ENCODE measurements at places on chromosomes 7 and 10. TPM values are rescaled to one million over a fixed set of nuclear protein-coding genes. Genes with fewer than 3 reads are reported as not detected.
A peak's percentile ranks its signal among the peaks of the same experiment; 100 is the strongest.

The CCL26 gene
- not detected for total RNA-seq

The ZNF239 gene
- 14.3 TPM for total RNA-seq

The LIPJ gene
- not detected for total RNA-seq

The FOXP2 gene
- total RNA-seq = not detected

The XRCC2 gene
- 6.9 TPM for total RNA-seq

The TPK1 gene
- total RNA-seq = 1.6 TPM

The TMEM176B gene
- total RNA-seq = 1.8 TPM

The CCDC3 gene
- total RNA-seq = not detected

The HOXA2 gene
- total RNA-seq = not detected

The ZPBP gene
- total RNA-seq = not detected

The NRP1 gene
- total RNA-seq = 4.0 TPM

The ADRB1 gene
- total RNA-seq = 4.8 TPM

The SLC16A9 gene
- total RNA-seq = 10.2 TPM

The UBN2 gene
- total RNA-seq = 4.1 TPM

The VENTX gene
- not detected for total RNA-seq

DNA sequence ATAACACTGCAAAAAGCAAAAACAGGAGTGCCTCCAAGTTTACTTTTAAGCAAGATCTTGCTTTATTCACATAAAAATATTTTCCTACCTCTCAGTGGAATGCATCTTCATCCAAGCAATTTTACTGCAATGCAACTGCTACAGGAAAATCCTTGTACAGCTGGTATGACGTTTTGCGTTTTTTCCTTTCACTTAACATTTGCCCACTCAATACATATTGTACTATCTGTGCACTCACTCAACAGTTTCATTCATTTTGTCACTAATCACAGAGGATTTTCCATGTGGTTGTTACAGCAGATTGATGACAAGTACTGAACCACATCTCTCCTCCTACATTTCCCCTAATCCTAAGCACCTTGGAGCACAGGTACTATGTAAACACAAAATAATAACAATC lies 222.0 kb upstream of the IMMP2L start:
- no peak for DNase-seq

GRCh38 chr7:8444468-8444769 lies 11.0 kb downstream of the NXPH1 start:
- DNase-seq = no peak

DNA sequence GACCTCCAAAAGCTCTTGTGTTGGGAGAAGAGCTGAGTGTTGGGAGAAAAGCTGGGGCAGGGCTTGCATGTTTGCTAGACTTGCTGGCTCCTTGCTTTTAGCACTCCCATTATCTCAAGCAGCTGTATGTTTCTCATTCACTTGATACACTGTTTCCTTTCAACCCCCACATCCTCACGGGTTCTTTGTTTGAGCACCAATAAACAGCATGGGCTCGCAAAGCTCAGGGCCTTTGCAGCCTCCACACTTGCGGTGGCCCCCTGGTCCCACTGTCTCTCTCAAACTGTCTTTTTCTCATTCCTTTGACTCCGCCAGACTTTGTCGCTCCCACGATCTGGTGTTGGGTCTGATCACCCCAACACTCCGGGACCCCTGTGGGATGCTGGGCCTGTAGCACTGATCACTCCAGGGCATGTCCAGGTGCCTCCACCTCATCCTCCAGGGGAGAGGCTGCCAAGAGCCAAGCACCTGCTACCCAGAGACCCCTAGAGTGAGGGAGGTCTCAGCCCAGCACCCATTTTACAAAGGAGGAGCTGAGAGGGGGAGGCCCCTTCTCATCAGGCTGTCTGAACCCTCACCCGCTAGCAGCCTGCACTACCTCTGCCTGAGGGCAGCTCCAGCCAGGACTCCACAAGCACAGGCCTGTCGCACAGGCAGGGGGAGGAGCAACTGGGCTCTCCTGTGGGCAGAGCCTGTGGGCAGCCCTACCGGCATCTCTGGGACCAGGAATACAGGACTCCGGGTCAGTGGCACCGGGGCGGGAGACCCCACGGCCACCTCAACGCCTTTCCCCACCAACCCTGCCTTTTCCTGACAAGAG lies 49.1 kb upstream of the MSMB start:
- DNase-seq = no peak

DNA sequence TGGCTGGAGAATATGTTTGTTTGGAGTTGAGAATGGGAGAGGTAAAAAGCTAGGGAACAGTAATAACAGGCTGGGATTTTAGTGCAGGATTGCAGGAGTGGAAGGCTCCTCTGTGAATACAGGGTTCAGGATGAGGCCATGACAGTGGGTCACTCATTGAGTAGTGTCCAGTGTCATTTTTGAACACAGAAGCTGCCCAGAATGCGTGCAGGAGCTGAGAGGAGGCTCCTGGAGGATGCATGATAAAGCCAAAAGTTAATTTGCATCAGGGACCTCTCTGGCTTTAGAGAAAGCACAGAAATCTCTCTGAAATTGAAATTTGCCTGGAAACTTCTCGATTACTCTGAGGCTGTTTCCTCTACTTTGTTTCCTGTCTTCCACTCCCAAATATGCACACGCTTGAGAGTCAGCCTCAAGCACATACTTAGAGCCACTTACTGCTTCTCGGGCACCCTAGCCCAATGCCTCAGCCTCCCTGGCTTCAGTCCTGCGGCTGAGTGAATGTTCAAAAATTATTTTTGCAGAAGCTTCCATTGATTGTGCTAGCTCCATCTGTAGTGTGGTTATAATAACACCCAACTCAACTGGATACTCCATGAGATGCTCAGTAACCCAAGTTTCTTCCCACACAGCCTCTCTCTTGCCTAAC lies 1.8 kb upstream of the GALNT17 start:
- DNase-seq = peak; percentile 34

GRCh38 chr7:41448104-41448503 lies 254.8 kb downstream of the INHBA start:
- DNase-seq = no peak

DNA sequence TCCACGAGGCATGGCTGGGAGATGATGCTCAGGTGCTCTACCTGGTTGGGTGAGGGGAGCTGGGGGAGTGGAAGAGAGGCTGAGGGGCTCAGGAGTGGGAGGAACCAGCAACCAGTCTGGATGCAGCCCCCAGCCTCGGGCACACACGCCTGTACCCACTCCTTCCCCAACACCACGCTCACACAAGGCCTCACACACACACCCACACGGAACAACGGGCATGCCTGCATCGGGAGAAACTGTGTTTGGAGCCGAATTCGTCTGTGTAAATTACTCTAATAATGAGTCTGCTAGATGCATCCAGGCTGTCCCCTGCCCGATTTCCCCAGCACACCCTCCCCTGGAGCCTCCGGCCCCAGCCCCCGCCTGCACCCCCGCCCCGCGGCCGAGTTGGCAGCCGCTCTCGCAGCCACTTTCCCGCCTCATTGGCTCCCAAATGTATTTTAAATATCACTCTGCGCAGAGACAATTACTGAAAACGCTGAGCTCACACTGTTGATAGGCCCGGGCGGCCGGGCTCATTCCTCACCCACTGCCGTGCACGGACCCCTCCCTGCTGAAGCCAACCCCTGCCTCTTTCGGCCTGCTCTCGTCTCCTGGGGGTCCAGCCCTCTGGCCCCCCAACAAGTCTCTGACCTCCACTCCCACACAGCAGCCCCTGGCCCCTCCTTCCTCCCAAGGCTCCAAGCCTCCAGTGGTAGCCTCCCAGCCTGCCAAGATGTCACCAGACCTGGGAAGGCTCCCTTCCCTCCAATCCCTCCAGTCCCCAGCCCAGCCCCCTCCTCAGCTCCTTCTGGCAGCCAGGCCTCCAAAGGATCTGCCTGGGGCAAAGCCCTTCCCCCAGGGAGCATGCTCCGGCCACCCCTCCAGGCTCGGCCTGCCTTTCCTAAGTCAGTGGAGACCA lies 11.1 kb downstream of the H2BK1 start:
- no peak for DNase-seq

DNA sequence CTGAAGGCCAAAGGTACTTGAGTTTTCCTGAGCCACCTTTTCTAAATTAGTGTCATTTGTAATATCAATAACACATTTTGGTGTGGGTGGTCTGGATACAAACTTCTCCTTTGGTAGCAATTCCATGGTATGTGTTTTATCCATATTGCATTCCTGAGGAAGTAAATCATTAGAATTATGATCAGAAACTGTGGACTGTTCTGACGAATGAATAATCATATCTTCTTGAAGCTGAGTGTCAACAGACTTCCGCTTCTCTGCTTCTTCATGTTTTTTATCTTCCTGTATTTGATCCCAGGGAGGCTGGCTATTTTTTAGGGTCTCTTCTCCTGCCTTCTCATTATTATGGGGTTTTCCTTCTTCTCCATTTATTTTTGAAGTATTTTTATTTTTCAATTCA lies 81.4 kb downstream of the NRBF2 start:
- no peak for DNase-seq

- DNase-seq = peak; percentile 94
Observed at GRCh38 chr10:46523119-46523961, 33.1 kb downstream of the GPRIN2 start.

- DNase-seq = no peak
Observed at GRCh38 chr10:29861811-29862505, 197.4 kb downstream of the JCAD start.

- no peak for DNase-seq
Observed at GRCh38 chr7:154577141-154577873, 425.6 kb downstream of the PAXIP1 start.

DNA sequence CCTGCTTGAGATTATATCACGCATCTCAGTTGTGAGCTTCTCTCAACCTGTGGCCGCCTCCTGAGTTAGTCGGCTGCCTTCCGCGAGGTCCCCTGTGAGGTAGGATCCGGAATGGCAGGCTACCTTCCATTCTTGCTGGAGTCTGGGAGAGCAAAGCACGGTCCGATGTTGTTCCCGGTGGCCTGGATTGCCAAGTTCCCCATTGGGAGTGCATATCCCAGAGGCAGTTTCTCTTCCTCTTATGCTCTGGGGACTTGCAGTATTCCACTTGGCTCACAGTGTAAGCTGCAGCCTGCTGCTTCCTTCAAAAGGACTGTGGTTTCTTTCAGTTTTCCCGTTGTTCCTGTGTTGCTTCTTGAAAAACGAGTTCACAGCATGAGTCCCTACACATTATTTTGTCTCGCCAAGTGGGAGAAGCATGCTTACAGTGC lies 225.4 kb upstream of the ZWINT start:
- no peak for DNase-seq

DNA sequence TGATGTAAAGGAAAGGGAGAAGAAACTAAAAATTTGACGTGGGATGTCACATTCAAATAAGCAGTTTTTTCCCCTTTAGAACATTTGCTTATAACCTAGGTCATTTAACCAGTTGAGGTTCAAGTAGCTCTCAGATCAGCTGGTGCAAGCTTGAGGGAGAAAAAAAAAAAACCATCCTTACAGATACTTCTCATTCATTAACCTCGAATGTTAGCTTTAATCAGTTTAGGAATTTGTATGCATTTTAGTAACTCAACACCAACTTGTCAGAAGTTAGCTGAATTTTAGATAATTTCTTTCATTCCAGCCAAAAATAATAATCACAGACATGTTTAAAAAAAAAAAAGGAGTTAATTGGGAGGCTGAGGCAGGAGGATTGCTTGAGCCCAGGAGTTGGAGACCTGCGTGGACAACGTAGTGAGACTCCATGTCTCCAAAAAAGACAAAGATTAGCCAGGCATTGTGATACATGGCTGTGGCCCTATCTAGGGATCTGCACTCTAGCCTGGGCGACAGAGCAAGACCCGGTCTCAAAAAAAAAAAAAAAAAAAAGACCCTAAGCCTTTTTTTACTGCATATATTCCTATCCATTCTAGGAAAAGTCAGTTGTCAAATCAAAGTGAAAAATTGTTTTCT lies 46.2 kb downstream of the BMPR1A start:
- no peak for DNase-seq

GRCh38 chr10:91196268-91197048 lies 24.0 kb upstream of the PCGF5 start:
- DNase-seq = no peak

DNA sequence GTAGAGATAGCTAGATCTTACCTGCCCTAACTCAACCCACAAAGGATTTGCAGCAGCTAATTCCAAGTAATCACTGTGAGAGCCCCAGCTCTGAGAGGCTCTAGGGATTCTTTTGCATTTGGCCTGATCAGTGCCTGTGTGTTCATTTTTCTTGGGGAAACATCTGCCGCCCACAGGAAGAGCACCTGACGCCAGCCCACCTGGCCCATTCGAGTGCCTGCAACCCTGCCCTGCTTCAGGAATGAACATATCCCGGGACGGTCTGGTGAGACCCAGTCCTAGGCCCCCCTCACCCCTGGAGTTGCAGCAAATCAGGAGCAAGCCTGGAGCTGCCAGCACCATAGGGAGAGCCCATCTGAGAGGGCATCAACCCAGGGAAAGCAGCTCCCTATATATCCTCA lies 38.8 kb downstream of the GSDME start:
- DNase-seq = no peak

DNA sequence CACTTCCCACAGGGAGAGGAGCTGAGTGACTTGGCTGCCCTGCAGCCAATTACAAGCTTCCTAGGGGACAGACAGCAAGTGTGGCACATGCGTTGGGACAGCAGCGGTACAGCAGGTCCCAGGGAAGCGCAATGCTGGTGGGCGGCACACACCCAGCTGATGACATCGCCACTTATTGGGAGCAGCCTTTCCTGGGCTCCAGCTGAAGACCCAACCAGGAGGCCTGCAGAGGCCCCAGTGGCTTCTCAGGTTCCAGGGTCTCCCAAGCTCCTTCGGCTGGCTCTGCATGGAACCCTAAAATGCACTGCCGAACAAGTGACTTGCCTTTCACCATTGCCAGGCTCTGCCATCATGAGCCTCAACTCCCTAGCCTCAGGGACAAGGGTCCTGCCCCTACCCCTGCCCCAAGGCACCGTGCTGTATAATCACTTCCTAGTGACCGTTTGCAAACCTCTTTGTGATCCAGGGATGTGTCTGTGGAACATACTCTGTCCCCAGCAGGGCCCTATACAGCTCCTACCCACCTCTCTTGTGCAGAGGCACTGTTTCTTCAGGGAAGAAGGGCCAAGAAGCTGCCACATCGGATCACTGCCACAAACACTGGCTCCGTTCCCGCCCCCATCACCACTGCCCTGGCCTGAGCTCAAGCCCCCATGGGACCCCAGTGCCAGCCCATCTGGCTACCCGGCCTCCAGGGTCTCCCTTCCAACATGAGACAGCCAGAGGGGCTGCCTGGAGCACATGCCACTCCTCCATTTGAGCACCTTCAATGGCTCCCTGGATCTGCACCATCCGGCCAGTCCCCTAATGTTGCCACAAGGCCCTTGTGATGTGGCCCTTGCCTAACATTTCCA lies 19.3 kb upstream of the SLIT1 start:
- DNase-seq = no peak

DNA sequence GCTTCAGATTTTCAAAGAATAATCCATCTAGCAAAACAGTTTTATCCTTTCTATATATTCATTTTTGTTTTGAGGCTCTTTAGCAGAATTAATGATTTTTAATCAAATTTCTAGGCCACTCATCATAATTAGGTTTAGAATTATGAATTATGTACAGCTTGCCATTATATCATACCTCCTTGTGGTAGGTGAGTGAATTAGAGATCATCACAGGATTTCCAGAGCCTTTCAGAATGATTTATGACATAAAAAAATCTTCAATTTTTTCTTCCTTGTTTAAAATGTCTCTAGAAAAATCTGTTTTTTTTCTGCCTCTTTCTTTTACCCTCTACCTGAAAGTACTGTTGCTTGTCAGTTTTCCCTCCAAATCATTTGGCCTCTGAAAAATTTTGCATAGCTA lies 433.3 kb downstream of the LRMDA start:
- DNase-seq = no peak
